NCI-H345 (cell line): ENCODE measurements at places on chromosomes 1 and 21.

GRCh38 chr1:244352156-244352830 lies 99.4 kb downstream of the ADSS2 start:
- DNase-seq = no peak

DNA sequence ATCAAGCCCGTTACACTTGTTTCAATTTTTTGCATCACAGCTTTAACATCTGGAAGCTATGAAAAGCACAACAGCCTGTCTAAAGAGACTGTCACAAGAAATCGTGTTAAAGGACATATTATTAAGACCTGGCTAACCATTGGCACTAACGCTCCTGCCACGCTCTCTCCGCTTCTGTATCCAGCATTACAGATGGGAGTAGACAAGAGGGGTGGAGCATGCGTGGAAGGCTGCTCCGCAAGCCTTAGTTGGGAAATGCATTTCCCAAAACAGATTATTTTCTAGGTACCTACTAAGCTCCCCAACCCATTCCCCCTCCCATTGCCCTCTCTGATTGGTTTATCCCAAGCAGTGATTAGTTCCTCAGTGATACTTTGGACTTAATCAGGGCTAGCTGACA lies 72.4 kb downstream of the NTNG1 start:
- DNase-seq = no peak

DNA sequence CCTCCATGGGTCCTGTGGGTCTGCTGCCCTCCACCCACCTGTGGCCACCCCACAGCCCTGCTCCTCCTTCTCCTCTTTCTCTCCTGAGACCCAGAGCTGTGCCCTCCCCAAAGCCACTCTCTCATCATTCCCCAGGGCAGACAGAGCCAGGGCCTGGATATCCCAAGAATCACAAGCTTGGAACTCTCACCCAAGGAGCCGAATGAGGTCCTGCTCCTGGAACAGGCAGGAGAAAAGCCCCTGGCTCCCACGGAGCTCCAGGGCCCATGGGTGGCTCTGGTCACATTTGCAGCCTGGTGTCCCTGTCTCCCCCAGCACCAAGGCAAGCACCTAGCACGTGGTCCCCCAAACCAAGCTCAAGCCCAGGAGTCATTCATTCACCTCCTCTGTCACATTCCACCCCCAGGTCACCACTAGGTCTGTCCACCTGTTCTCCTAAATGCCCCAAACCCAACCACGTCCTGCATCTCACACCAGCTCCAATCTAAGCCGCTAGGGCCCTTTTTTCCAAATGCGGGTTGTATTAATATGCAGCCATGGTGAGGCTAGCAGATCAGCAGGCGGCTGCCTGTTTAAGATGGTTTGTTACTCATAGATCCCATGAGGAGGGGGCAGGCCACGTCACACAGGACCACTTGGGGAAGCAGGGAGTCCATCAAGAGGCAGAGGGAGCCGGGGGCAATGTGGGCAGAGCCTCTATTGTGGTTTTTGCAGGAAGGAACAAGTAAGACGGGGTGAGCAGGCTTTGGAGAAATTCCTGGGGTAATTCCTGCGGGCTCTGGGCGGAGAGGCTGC lies 215.5 kb upstream of the VAMP3 start:
- DNase-seq = no peak

DNA sequence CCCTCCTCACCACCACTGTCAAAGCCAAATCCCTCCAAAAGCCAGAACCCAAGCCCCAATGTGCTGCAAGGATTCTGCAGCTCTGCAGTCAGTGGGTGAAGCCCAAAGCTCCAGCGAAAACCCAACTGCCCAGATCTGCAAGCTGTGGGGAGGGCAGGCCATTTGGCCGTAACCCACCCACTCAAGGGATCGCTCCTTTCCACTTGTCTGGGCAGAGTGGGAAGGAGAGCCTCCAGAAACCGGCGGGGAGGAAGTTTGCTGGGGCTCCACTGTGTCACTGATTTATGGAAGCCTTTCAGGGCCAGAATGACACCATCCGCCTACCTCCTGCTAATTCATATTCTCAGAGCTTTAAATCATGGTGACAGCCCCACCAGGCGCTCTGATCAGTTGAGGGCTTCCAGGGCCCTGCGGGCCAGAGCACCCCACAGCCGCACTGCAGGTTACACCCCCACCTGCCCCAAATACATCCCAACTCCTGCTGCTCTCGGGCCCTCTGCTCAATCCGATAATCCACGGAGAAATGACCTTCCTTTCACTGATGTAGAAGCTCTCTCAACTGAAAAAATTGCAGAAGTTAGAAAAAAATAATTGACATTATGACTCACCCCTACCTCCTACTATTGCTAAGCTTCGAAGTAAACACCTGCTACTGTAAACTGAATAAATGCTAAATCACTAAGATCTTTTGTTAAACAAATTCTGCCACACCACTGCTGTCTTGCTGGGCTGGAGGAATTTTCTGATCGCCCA lies 40.6 kb upstream of the RAB4A start:
- peak; percentile 19 for DNase-seq

- DNase-seq = no peak
These were observed 149.3 kb upstream of the EDN2 start for GRCh38 chr1:41633764-41634163.

DNA sequence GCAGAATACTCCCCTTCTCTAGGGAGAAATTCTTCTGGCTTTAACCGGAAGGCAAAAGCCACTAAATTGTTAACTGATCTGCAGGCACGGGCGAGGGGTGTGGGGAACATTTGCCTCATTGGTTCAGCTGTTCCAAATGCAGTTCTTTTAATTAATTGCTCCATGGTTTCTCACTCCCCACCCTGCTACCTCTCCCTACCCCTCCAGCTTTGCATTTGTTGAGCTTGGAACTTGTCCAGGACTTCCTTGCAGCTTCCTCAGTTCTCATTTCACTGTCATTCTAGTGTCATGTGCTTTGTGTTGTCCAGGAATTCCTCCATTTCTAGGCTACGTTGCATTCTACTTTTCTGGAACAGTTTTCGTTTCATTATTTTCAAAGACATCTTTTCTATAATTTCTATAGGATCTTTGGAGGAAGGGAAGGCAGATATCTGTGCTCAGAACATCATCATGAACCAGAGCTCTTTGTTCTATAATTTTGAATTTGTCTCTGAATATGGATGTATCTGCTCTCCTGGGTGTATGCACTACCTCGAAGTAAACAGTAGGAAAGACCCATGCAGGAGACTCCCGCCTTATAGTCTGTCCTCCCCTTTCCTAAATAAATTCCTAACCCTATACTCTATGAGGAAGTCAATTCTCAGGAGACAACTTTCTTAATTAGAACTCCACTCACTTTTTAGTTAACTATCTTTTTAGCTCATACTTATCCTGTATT lies 132.4 kb upstream of the LMO4 start:
- DNase-seq = no peak

- DNase-seq = no peak
These were observed 76.2 kb upstream of the KAZN start for GRCh38 chr1:14522077-14522925.

GRCh38 chr1:35120458-35121133 lies 41.4 kb downstream of the ZMYM1 start:
- no peak for DNase-seq

GRCh38 chr21:38486221-38486620 lies 12.1 kb downstream of the ERG start:
- DNase-seq = no peak

- peak; percentile 63 for DNase-seq
These were observed 341.0 kb upstream of the NEGR1 start for GRCh38 chr1:72623299-72623708.

- no peak for DNase-seq
These were observed 32.6 kb downstream of the RYR2 start for GRCh38 chr1:237074371-237075117.

- DNase-seq = no peak
These were observed 5.0 kb upstream of the KCNC4 start for GRCh38 chr1:110205156-110205555.

DNA sequence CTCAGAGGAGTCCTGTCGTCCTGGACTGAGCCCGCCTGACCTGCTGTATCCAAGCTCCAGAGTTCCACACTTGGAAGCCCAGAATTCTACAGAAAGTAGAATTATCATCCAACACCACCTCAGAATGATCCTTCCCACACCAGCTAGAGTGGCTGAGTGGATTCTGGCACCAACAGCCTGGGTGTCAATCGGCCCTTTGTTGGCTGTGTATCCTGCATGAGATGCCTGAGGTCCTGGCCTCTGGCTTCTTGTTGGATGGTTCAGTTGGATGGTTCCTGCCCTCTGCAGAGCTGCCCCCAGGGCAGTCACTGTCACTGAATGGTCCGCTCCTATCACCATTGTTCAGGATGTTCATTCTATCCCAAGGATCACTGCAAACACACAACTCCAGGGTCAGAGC lies 49.8 kb downstream of the PGBD5 start:
- no peak for DNase-seq

DNA sequence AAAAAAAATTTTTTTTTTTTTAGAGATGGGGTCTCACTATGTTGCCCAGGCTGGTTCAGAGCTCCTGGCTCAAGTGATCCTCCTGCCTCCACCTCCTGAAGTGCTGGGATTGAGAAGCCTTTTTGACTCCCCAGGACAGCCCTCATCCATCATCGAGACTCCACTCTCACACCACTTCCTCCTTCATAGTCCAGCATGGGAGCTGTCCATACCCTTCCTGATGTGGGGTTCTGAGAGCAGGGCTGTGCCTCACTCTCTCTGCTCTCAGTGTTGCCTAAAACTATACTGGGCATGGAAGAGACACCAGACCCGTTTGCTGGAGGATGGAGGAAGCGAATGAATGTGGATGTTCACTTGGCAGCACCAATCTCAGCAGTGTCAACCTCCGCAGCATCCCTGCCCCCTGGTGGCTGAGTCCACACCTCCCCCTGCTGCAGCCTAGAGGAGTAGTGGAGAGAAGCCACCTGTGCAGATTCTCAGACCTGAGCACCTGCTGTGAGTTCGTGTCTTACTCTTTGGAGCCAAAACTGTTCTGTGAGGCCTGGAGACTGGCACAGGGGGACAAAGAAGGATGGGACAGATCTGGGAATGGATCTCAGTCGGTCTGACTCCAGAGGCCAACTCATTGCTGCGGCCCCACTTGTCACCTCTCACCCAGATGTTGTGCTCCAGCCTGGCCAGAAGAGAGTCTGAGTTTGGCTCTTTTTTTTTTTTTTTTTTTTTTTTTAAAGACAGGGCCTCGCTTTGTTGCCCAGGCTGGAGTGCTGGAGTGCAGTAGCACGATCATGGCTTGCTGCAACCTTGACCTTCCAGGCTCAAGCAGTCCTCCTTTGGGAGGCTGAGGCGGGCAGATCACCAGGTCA lies 17.7 kb downstream of the TINAGL1 start:
- peak; percentile 73 for DNase-seq

DNA sequence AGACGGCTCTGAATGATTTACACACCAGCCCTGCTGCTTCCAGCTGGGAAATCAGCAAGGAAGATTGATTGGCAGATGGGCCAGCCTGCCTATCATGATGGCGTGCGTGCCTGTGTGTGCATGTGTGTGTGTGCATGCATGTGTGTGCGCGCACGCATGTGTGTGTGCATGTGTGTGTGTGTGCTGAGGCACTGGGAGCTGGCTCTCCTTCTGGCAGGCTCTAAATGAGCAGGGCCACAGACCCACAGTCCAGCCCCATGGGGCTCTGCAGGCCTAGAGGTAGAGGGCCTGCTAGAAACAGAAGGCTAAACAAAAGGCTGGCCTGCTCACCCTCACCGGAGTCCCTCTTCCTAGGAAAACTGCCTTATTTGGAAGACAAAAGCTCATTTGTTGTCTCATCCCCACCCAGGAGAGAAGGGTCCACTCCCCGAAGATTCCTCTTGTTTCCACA lies 6.0 kb downstream of the KLHDC8A start:
- no peak for DNase-seq

GRCh38 chr1:172903581-172904220 lies 147.0 kb downstream of the TNFSF18 start:
- no peak for DNase-seq

- DNase-seq = no peak
These were observed 91.0 kb upstream of the CD55 start for GRCh38 chr1:207230441-207230840.

GRCh38 chr1:29264773-29265389 lies 28.6 kb downstream of the PTPRU start:
- DNase-seq = no peak

GRCh38 chr1:172955161-172955815 lies 95.5 kb downstream of the TNFSF18 start:
- DNase-seq = no peak

DNA sequence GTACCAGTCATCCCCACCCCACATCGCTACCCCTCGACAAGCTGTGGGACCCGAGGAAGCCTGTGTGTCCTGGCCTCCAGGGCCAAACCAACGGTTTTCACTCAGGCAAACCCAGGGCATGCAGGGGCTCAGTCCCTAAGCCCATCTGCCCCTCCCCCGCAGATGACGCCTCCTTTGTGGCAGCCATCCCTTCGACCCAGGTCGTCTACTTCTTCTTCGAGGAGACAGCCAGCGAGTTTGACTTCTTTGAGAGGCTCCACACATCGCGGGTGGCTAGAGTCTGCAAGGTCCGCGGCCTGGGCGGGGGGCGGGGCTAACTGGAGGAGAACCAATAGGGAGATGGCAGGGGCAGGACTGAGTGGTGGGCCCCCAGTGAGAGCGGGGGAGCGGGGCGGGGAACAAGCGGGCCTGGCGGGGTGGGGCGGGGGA lies 7.4 kb downstream of the SEMA4A start:
- peak; percentile 88 for DNase-seq

GRCh38 chr1:185957441-185958363 lies 223.5 kb downstream of the HMCN1 start:
- DNase-seq = no peak

- DNase-seq = no peak
These were observed 1.4 kb downstream of the NIT1 start for GRCh38 chr1:161119092-161119903.

- DNase-seq = no peak
These were observed 217.6 kb upstream of the SAMSN1 start for GRCh38 chr21:14763695-14764064.
